SK-N-MC (cell line): ENCODE measurements at places on chromosomes 5 and 9.

GRCh38 chr5:160390787-160391696 is 8.8 kb downstream of the FAM200C start:
- DNase-seq: no peak

DNA sequence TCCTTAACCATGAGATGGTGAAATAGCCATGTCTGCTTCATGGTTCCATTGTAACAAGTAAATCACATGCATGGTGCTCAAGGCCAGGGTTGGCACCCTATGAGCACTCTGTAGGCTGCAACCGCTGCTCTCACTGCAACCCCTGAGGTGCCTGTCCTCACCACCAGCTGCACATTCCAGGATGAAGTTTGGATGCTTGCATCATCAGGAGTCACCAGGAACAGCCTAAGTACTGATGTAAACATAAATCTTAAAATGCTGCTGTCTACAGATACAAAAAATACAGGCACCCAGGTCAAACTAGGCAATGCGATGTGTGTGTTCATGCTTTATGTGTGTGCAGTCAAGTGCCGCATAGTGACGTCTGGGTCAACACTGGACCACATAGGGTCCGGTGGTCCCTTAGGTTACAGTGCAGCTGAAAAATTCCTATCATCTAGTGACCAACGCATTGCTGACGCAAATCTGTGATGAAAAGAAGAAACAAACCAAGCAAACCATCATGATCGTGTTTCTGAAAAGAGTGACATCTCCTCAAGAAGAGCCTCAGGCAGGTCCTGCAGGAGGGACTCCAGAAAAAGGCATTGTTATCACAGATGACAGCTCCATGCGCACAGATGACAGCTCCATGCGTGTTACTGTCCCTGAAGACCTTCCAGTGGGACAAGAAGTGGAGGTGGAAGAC is 234.8 kb downstream of the AUH start:
- no peak for DNase-seq

DNA sequence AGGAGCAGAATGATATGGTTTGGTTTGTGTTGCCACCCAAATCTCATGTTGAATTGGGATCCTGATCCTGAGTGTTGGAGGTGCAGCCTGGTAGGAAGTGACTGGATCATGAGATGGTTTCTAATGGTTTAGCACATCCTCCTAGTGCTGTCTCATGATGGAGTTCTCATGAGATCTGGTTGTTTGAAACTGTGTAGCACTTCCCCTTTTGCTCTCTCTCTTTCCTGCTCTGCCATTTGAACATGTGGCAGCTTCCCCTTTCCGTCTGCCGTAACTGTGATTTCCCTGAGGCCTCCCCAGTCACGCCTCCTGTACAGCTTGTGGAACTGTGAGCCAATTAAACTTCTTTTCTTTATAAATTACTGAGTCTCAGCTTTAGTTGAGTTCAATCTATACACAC is 756.8 kb upstream of the CDH6 start:
- no peak for DNase-seq

DNA sequence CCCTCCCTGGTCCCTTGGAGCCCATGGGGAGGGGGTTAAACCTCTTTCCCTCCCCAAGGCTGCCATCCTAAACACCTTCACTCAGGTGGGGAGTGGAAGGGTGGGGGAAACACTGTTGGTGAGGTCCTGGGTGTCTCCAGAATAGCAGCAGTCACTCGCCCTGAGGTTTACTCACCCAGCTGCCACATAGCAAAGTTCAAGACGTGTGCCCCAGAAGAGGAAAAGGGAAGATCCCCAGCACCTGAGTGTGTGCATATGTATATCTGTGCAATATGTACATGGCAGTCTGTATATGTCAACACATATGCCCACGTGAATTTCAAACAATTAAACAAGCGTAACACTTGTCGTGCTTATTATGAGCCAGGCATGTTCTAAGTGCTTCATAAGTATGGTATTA is 31.3 kb upstream of the SMU1 start:
- DNase-seq: no peak

DNA sequence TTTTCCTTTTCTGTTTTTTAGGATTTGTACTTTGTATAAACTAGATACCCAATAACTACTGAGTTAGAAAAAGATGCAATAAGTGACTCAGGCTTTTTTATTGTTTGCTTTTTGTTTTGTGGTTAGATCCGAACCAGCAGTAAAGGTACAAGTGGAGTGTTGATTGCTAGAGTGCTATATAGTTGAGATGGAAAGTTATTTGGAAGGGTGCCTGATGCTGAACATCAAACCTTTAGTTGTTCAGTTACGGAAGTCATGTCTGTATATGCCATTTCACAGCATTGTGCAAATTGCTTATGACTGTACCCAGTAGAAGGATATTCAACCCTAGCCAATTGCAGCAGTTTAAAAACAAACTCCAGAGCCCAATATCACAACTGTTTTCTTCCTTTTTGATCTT is 285.1 kb downstream of the MAT2B start:
- DNase-seq: no peak

- DNase-seq: no peak
Measured at GRCh38 chr5:172077664-172078425, 71.4 kb upstream of the FBXW11 start.

DNA sequence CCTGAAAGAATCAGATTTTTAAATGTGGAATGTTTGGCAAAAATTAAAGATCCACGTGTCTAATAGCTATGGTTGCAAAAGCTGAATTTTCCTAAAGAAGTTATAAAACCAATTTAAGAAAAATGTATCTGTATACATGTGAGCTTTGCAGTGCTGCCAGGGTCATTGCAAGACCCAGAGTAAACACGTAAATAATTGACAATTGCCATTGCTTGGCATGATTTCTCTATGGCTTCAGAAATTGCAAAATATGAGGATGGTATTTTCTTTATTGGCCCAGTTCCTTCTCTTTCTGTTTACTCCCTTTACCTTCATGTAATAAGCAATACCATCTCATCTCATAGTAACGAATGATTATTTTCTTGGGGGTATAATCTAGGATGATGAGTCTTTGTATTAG is 123.9 kb downstream of the ERCC6L2 start:
- no peak for DNase-seq

DNA sequence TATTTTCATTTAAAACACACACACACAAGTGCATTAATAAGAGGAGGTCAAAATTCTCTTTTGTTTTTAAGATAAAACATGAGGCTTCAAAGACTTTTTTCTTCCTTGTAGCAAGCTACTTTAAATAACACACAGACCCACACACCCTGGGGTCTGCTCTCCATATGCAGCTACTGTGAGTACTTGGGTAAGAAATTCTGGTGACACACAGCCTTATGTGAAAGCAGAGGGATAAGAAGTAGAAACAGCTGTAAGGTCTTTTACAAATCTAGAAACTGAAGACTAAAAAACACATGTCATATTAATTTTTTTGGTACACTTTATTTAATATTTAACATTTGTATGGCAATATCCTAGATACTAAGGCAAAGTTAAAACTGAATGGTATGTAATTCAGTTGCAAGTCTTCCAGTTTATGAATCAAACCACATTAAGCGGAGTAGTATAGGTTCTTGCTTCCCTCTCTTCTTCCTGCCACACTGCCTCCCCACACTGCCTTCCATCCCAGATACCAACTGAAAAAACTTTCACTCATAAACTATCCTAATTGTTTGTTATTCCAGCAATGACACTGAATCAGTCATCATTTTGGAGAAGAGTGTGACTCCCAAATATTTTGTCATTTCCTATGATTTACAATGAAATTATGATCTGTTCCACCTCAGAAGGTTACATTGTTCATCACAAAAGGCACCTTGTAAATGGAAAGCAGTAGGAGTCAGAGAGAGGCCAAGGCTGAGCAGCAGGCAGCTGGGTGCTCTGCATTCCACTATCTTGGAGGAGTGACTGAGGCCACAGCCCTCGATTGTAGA is 92.0 kb downstream of the PLCXD3 start:
- no peak for DNase-seq

- no peak for DNase-seq
Measured at GRCh38 chr5:171676286-171676944, 109.2 kb upstream of the SMIM23 start.

DNA sequence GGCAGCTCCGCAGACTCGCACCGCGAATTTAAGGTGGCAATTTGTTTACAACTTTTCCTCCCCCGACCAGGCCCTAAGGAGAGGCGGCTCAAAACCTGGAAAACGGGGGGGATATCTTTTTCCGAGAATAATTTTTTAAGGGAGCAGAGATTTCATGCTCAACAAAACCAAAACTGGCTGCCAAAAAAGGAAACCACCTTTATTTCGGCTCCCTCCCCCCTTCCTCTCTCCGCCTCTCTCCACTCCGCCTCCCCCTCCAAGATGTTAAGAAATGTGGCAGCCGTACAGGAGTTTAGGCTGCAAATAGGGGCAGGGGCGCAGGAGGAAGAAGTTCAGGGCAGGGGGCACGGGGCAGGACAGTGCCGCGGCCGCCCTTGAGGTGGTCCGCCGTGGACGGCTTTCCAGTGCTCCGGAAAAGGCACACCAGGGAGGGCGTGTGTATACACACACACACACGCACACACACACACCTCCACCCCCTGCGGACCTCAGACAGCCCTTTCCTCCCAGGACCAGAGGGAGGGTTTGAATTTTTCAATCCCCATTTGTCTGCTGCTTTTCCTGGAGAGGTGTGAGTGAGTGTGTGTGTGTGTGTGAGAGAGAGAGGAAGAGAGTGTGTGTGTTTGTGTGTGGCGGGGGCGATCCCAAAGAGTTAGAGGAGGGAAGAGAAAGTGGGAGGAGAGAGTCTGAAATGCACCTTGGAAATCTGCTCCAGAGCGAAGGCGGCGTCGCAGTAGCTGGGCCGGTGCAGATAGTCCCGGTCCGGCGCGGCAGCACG is 9.1 kb downstream of the PTCH1 start:
- no peak for DNase-seq

- DNase-seq: no peak
Measured at GRCh38 chr5:173457482-173457881, 129.3 kb upstream of the STC2 start.

- no peak for DNase-seq
Measured at GRCh38 chr9:33043671-33044070, 18.6 kb downstream of the DNAJA1 start.

DNA sequence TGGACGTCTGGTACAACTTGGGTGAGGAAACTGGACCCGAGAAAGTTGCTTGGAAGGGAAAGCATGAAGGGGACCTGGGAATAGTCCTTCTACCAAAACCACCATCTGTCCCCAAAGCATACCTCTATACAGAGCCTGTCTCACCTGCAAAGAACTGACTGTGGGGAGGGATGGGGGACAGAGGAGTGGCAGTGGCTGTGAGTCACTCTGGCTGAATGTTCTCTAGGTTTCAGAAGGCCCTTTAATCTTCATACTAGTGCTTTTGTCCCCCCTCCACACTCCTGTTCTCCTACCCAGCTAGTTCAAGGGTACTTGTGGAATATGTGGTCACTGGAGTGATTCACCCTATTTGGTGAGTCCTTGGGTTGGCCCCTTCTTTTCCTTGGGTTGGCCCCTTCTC is 109.3 kb upstream of the RUSC2 start:
- no peak for DNase-seq

DNA sequence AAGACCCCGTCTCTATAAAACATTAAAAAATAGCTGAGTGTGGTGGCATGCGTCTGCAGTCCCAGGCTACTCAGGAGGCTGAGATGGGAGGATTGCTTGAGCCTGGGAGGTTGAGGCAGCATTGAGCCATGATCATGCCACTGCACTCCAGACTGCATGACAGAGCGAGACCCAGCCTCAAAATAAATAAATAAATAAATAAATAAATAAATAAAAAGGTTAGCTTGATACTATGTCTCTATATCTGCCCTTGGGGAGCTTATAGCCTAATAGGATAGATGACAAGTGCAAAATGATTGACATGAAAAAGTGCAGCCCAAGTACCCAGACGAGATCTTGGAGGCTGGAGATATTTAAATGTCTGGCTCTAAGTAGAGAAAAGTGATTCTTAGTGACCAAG is 122.6 kb downstream of the PDE4D start:
- no peak for DNase-seq

- no peak for DNase-seq
Measured at GRCh38 chr9:127741831-127742434, 6.8 kb upstream of the TOR2A start.

DNA sequence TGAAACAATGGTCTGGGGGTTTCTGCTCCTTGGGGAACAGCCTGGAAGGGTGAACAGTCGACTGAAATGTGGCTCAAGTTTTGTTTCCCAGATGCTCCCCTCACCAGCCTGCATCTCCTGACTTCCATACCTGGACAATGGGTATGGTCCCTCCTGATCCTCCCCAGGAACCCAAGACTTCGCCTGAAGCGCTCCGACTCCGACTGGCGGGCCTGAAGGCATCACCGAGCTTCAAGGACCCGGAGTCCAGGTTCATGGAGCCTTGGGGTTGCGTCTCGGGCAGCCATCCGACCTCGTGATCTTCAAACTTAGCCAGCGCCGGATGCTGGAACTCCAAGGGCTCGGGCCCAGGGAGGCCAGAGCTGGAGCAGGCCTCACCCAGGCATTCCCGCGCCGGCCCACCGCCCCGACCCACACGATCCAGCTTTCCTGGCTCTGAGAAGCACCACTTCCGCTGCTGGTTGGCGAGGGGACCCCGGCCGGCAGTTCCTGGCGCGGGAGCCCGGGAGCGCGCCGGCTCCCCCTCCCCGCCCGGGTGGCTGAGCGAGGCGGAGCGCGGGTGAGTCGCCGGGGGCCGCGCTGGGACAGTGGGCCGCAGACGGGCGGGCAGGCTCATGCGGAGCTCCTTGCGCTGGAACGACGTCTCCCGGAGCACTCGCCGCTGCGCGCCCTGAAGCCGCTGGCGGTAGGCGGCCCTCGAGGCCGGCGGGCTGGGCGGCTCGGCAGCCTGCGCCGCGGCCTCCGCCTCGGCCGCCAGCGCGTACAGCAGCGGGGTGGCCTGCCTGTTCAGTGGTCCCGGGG is 5.2 kb downstream of the SHROOM1 start:
- DNase-seq: no peak

DNA sequence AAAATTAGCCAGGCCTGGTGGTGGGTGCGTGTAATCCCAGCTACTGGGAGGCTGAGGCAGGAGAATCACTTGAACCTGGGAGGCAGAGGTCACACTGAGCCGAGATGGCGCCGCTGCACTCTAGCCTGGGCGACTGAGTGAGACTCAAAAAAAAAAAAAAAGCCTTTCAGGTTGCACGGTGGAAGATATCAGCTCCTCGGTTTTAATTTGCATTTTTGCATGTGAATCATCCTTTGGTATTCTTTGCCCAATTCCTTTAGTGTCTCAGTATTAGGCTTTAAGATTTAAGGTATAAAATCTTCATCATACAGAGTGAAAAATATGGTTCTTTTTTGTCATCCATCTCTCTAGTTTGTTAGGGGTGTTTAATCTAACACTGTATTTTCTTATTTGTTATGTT is 173.6 kb upstream of the S1PR3 start:
- no peak for DNase-seq

- DNase-seq: no peak
Measured at GRCh38 chr5:124789104-124789605, 42.7 kb upstream of the ZNF608 start.

DNA sequence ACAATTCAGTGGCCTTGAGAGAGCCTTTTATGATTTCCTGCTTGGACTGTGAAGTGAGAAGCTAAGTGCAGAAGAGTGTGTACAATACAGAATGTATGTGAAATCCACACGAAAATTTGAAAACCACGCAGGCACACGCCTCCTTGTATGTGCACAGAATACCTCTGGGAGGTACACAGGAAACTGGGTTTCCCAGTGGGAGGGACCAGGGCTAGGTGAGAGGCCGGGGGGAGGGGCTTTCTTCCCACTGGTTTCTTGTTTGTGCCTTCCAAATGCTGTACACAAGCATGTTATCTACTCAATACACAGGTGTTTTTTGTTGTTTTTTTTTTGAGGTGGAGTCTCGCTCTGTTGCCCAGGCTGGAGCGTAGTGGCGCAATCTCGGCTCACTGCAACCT is 16.1 kb downstream of the C9orf50 start:
- no peak for DNase-seq

- no peak for DNase-seq
Measured at GRCh38 chr5:174750711-174751110, 26.3 kb downstream of the MSX2 start.
